Fibroblast of upper back skin (primary cell): ENCODE measurements at places on chromosomes 2 and 18.

DNA sequence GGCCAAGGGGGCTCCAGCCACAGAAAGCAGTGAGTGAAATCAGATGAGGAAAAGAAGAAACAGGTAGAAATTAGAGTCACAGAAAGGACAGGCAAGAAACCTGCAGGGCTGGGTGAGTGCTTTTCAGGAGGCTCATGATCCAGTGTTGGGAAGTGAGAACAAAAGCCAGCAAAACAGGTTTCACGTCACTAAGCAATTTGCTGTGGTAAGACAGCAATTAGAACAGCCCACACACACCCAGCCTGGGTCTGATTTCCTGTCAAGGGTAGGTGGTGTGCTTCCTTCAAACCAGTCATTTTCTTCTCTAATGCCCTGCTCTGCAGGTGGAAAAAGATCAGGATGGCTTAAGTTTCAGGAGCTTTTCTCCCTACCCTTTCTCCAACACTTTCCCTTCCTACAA lies 52.9 kb upstream of the XDH start:
- no peak for DNase-seq

DNA sequence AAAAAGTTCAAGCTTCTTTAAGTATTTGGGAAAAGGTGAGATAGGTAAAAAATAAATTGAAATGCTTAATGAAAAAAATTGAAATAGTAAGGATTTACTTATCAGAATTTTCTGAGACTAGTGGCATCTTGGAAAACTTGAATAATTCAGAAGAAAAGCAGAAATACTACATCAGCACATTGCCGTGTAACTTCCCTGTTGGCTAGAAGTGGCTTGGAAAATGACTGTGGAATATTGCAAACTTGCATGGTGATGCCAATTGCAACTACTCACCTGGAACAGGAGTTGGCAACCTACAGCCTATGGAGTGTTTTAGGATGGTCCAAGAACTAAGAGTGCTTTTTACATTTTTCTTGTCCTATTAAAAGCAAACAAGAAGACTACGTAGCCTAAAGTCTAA lies 603.5 kb upstream of the VRK2 start:
- DNase-seq, result no peak

DNA sequence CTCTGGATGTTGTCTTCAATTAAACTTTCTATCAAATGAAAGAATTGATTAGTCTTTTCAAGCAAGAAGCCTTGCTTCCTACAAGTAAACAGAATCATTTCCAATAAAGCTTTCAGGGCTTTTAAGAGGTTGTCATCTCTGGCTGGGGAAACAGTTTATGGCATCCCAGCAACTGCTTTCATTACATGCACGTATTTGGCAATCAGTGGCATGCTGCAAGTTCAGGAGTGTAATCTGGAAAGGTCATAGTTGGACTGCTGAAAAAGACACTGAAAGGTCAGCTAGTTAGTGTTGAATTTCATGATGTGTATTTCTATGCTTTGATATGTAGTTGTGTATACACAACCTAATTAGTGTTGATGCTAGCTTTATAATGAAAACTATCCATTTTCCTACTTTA lies 332.9 kb downstream of the DSC3 start:
- DNase-seq, result no peak

- DNase-seq, result no peak
Observed at GRCh38 chr18:31041271-31042083, 1.1 kb downstream of the DSC3 start.

DNA sequence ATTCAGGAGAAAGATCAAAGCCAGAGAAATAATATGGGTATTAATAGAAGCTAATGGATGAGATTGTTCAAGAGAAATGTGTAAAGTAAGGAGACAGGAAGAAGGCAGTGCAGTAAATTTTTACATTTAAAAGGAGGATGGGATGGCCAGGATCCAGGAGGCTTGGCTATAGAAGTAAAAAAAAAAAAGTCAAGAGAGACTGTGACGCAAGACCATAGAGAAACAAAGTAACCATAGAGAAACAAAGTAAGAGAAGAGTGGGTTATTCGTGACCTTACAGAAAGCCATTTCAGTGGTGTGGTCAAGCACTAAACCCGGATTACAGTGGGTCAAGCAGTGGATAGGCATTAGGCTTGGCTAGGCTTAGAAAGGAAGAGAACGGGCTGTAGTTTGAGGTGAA lies 10.5 kb upstream of the FAM171B start:
- DNase-seq, result peak; percentile 42

- peak; percentile 45 for DNase-seq
Observed at GRCh38 chr2:147641651-147642050, 203.2 kb upstream of the ACVR2A start.

GRCh38 chr2:174681099-174682006 lies 82.9 kb downstream of the CHRNA1 start:
- peak; percentile 40 for DNase-seq

GRCh38 chr2:121906170-121906569 lies 150.7 kb downstream of the TSN start:
- DNase-seq, result no peak

GRCh38 chr2:222751821-222752719 lies 80.6 kb downstream of the MOGAT1 start:
- DNase-seq, result no peak

- no peak for DNase-seq
Observed at GRCh38 chr2:51011693-51012092, 20.2 kb downstream of the NRXN1 start.

DNA sequence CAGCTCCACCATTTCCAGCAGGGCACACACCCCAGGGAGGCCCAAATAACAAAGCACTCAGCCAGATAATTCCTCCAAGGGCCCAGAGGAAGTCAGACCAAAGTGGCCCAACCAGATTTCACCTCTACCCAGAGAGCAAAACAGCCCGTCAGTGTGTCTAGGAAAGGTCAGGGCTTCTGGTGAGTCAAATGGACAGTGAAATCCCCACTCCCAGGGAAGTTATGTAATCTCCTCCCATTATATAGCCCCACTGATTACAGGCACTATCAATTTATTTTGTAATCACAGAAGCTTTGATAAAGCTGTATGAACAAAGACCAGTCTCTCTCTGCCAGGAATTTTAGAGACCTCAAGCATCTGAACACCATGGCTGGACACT lies 4.0 kb downstream of the B4GALT6 start:
- no peak for DNase-seq

DNA sequence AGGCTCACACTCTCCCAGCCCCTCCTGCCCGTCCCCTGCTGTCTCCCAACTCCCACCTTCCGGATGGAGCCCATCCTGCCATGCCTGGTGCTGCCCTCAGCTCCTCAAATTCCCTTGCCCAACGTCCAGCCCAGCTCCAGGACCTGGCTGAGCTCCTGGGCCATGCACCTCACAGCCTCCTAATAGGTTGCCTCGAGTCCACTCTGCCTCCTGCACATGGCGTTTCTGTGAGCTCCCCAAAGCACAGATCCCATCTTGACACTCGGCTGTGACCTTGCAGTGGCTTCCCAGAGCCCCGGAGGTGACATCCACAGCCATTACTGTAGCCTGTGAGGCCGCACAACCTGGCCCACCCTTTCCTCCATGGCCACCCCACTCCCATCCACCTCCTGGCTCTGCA lies 191.9 kb upstream of the SALL3 start:
- DNase-seq, result no peak

- peak; percentile 69 for DNase-seq
Observed at GRCh38 chr2:7037340-7038333, 120.4 kb downstream of the RNF144A start.

GRCh38 chr2:38485734-38486133 lies 108.7 kb upstream of the ATL2 start:
- DNase-seq, result no peak

- peak; percentile 67 for DNase-seq
Observed at GRCh38 chr2:203759690-203760365, 53.4 kb downstream of the CD28 start.

- DNase-seq, result no peak
Observed at GRCh38 chr18:63273222-63273927, 46.2 kb downstream of the BCL2 start.

GRCh38 chr2:201466050-201466675 lies 14.6 kb downstream of the STRADB start:
- DNase-seq, result peak; percentile 66

DNA sequence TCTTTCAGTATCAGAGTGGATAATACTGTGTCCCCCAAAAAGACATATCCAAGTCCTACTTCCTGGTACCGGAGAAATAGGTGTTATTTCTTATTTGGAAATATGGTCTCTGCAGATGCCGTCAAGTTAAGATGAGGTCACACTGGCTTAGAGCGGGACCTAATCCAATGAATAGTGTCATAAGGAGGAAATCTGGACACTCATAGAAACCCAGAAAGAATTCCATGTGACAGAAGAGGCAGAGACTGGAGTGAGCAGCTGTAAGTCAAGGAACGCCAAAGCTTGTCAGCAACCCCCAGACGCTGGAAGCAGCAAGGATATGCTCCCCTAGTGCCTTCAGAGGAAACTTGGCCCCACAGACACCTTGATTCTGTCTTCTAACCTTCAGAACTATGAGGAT lies 69.8 kb downstream of the CCBE1 start:
- DNase-seq, result no peak
